Right atrium auricular region (tissue), 2 donors: ENCODE measurements at places on chromosomes 2 and 18. TPM values are rescaled to one million over a fixed set of nuclear protein-coding genes. Genes with fewer than 3 reads are reported as not detected.

Gene FNDC4
- 2.2 TPM for total RNA-seq

Gene QPCT
- total RNA-seq: 10.1 TPM

Gene RGPD3
- total RNA-seq: 0.43 TPM

Gene ST6GAL2
- 0.67 TPM for total RNA-seq

Gene FASTKD1
- 22.6 TPM for total RNA-seq

Gene ZAP70
- 0.86 TPM for total RNA-seq

Gene SLC9A2
- not detected for total RNA-seq

Gene TMX3
- total RNA-seq: 17.7 TPM

Gene TEX44
- not detected for total RNA-seq

GRCh38 chr2:80893711-80894110 lies 589.2 kb upstream of the LRRTM1 start:
- H3K4me1 ChIP-seq: no peaks in the 10 kb centered on the region
- H3K4me3 ChIP-seq: no peak overlapping the region
- no peak for DNase-seq
- no peaks in the 10 kb centered on the region for H3K36me3 ChIP-seq
- no peaks in the 10 kb centered on the region for H3K27me3 ChIP-seq

DNA sequence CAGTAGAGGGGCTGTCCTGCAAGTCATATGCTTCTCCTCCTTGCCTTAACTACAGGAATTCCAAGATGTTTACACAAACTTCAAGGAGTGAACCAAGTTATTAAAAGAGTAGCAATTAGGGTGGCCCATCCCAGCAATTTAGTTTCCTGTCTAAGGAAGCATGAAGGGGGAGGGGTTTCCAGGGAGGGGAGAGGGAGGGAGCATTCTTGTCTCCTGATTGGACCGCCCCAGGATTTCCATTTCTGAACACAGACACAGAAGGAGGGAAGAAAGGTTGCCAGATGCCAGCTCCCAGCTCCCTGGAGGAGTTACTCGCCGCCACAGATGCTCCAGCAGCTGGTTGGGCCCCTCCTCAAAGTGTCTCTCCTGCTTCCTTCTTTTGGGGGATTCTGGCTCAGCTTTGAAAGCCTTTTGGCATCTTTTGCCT lies 107.6 kb downstream of the TRIB2 start:
- H3K4me1 ChIP-seq: peaks cover 36% of the 10 kb centered on the region
- peak overlapping the region; percentile 84 for H3K27ac ChIP-seq
- DNase-seq: peak; percentile 68
- H3K4me3 ChIP-seq: no peak overlapping the region
- H3K36me3 ChIP-seq: no peaks in the 10 kb centered on the region

DNA sequence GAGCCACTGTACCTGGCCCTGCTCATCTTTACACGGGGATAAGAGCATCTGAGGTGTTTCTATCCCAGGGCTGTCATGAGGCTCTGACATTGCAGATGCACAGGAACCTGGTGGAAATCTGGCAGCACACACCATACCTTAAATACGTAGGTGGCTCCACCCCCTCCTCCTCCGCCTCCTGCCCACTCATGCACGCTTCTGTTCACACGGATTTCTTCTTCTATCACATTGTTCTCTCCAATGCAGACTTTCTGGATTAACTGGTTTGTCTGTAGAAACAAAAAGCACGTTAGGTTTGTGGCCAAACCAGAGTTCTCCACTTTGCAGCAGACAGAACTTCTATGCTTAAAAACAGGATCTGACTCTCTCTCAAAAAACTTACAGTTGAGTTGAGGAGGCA lies 118.2 kb downstream of the CLIP4 start:
- DNase-seq: no peak
- H3K4me3 ChIP-seq: no peak overlapping the region
- H3K27me3 ChIP-seq: no peaks in the 10 kb centered on the region

DNA sequence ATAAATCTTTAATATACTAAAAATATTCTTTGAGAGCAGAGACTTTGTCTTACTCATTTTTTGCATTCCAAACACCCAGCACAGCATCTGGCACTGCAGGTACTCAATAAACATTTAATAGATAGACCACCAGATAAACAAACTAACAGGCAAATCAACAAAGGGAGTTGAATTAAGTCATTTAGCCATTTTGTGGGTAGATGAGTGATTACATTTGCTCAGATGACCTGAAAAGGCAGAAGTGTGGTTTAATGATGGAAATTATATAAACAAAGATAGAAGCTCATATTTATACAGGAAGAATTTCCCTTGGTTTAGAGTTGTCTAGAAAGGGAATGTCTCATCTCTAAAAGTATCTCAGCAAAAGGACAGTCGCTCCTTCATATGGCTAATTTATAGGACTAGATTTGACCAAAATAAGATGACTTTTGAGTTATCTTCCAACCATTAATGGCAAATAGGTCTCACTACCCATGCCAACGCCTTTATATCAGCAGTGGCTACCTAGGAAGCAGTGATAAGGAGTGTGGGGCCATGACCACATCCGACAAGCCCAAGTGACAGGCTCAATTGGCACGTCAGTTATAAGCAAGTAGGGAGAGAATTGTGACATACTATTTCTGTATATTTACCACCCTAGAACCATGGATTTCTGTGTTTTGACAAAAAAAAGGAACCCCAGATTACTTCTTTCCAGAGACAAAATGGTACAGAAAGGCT lies 173.5 kb downstream of the ATAD2B start:
- H3K4me1 ChIP-seq: no peaks in the 10 kb centered on the region
- H3K36me3 ChIP-seq: peaks cover 8% of the 10 kb centered on the region
- no peak overlapping the region for H3K27ac ChIP-seq
- no peak overlapping the region for H3K4me3 ChIP-seq
- no peaks in the 10 kb centered on the region for H3K27me3 ChIP-seq

DNA sequence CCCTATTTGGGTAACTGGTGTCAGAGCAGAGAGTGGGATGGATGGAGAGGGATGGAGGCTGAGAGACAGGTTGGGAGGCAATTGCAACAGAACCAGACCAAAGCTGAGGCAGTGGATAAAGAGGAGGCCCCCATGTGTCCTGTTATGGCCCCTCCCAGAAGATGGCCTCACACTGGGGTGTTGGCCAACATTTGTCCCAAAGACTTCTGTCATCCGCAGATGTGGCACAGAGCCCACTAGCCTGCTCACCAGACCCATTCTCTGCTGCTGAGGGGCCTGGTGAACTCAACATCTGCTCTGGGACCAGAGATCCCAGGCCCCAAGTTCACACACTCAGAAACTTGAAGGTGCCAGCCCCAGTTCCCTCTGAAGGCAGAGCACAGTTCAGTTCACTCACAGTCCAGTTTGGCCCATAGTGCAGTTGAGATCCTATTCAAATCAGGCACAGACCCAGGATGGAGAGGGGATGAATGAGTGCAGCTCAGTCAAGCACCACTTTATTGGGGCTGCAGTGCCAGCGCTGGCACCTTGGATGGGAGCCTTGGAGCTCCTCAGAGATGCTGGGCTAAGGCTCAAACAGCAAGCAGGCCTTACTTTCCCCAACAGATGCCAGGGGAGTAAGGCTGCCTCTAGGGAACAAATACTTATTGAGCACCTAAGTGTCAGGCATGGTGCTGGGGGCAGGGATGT lies 189.2 kb downstream of the ZBTB7C start:
- H3K27me3 ChIP-seq: no peaks in the 10 kb centered on the region
- H3K36me3 ChIP-seq: no peaks in the 10 kb centered on the region
- H3K27ac ChIP-seq: no peak overlapping the region
- DNase-seq: no peak
- H3K4me3 ChIP-seq: no peak overlapping the region
- peaks cover 29% of the 10 kb centered on the region for H3K4me1 ChIP-seq

DNA sequence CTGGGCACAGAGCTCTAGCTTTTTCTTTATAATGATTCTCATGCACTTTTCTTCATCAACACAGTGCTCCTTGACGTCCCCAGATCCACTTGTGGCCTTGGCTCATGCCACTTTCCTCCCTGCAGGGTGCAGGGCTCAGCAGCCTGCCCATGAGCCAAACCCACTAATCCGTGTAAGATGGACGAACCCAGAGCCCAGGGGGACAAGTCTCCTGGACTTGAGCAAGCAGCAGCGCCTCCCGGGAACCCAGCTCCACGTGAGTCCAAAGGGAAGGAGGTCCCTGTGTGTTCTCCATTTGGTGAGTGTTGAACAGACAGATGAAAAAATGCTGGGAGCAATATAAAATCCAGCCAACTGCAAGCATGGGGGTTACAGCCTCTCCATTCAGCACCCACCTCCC lies 470.6 kb upstream of the HS6ST1 start:
- no peaks in the 10 kb centered on the region for H3K27me3 ChIP-seq
- H3K27ac ChIP-seq: no peak overlapping the region
- no peak overlapping the region for H3K4me3 ChIP-seq
- DNase-seq: no peak

DNA sequence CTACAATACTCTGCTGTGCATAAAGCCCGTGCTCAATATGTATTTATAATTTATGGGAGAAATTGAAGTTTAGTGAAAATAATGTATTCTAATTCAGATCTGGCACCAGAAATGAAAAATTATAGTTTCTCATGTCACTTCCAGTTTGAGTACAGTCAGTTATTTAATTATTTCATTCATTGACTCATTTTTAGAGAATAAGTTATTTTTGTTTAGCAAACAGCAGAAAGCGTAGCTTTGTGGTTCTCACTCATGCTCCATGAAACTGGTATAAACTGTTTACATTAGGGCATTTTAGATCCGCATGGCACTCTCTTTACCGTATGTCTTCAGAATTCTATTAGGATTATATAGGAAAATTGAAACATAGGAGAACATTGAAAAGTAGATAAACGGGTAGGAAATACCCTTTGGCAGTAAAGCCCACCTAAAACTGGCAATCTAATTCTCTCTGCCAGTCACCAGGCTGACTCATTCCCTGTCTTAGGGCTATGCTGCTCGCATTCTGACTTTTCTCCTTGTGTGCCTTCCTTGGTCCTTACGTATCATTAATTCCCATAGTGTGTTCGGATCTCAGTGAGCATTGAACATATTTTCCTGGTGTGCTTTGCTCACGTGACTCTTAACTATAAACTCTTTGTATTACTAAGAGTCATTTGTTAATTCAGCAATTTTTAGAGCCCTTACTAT lies 106.0 kb downstream of the ZNF236 start:
- H3K27me3 ChIP-seq: no peaks in the 10 kb centered on the region
- no peaks in the 10 kb centered on the region for H3K4me1 ChIP-seq
- H3K36me3 ChIP-seq: peaks cover 49% of the 10 kb centered on the region
- H3K4me3 ChIP-seq: no peak overlapping the region
- no peak overlapping the region for H3K27ac ChIP-seq

GRCh38 chr2:36235882-36236281 lies 119.7 kb upstream of the CRIM1 start:
- H3K4me3 ChIP-seq: no peak overlapping the region
- no peaks in the 10 kb centered on the region for H3K36me3 ChIP-seq
- DNase-seq: no peak
- H3K4me1 ChIP-seq: no peaks in the 10 kb centered on the region
- no peaks in the 10 kb centered on the region for H3K27me3 ChIP-seq

- DNase-seq: no peak
- H3K27me3 ChIP-seq: no peaks in the 10 kb centered on the region
- H3K27ac ChIP-seq: no peak overlapping the region
- no peaks in the 10 kb centered on the region for H3K36me3 ChIP-seq
- no peak overlapping the region for H3K4me3 ChIP-seq
- H3K4me1 ChIP-seq: no peaks in the 10 kb centered on the region
Measured at GRCh38 chr2:17373741-17374140, 144.5 kb downstream of the RAD51AP2 start.

GRCh38 chr2:46984642-46985476 lies 69.3 kb upstream of the MCFD2 start:
- no peak overlapping the region for H3K4me3 ChIP-seq
- DNase-seq: peak; percentile 93
- peaks cover 76% of the 10 kb centered on the region for H3K4me1 ChIP-seq
- no peaks in the 10 kb centered on the region for H3K27me3 ChIP-seq
- H3K36me3 ChIP-seq: peaks cover 3% of the 10 kb centered on the region

GRCh38 chr2:9758741-9759140 lies 84.5 kb upstream of the TAF1B start:
- DNase-seq: no peak
- H3K36me3 ChIP-seq: no peaks in the 10 kb centered on the region
- H3K4me1 ChIP-seq: peaks cover 72% of the 10 kb centered on the region
- no peak overlapping the region for H3K4me3 ChIP-seq

- no peak overlapping the region for H3K4me3 ChIP-seq
- H3K36me3 ChIP-seq: no peaks in the 10 kb centered on the region
- no peak overlapping the region for H3K27ac ChIP-seq
- no peak for DNase-seq
- no peaks in the 10 kb centered on the region for H3K4me1 ChIP-seq
Measured at GRCh38 chr2:219965287-219966194, 338.1 kb downstream of the SLC4A3 start.

DNA sequence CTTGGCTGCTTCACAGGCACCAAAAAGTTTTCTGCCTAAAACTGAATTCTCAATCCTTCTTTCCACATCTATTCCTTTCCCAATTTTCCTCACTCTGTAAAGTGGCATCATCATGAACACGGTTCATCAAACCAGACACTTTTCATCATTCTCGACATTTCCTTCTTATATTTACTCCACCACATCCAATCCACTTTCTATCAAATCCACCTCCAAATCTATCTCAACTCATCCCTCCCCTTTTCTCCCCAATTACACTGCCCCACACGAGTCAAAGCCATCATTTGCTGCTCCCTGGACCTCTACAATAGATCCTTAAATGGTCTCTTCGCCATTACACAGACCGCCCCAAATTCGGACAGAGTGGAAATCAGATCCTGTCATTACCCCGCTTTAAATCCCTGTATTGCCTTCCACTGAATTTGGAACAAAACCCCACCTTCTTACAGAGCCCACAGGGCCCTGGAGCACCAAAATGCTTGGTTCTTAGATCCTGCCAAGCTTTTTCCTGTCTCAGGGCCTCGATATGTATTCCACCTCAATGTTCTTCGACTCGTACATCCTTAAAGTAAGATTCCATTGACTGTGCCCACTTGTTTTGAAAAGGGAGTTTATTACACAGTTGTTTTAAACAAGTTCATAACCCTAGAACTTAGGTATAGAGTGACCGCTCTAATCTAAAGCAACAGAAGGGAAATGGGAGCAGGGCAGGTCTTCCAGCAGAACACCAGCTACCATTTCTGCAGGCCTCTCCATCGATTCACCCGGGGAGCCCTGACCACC lies 856 bp downstream of the ACAA2 start:
- H3K27ac ChIP-seq: peak overlapping the region; percentile 96
- peak overlapping the region; percentile 69 for H3K4me3 ChIP-seq
- no peaks in the 10 kb centered on the region for H3K4me1 ChIP-seq
- DNase-seq: no peak

DNA sequence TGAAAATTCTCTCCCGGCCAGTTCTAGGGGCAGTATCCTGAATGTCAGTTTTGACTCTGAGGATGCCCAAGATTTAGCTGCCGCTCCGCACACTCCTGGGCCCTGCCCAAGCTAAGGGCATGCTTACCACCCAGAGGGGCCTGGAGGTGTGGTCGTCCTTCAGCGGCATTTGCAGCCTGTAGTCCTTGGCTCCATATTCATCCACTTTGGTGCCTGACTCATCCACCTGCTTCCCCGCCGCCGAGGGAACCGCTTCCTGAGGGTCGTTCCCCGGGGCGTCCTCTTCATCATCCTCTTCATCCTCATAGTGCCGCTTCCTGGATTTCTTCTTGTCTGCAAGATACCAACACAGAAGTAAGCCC lies 577 bp downstream of the ERCC3 start:
- peaks cover 18% of the 10 kb centered on the region for H3K4me1 ChIP-seq
- H3K27me3 ChIP-seq: no peaks in the 10 kb centered on the region
- H3K36me3 ChIP-seq: peaks cover 42% of the 10 kb centered on the region
- H3K27ac ChIP-seq: peak overlapping the region; percentile 52

- H3K36me3 ChIP-seq: no peaks in the 10 kb centered on the region
- no peak overlapping the region for H3K4me3 ChIP-seq
- no peak overlapping the region for H3K27ac ChIP-seq
Measured at GRCh38 chr18:54503131-54503894, 87.7 kb upstream of the DYNAP start.
